ENCODE measurements at places on chromosomes 2 and 18.

DNA sequence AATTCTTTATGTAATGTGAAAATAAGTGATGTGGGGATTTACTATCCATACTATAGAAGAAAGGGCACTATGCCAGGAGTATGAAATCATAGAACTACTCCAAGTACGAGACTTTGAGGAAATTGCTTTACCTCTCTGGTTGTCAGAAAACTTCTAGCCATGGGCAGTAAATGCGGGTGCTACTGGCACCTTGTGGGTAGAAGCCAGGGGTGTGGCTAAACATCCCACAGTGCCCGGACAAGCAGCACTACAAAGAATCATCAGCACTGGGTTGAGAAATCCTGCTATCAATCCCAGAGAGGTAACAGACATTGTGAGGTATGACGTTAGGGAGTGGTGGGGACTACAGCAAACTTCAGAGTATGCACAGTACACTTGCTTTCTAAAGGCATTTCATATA lies 453.5 kb upstream of the TNP1 start:
- DNase-seq = no peak

- DNase-seq = no peak
These were observed 5.2 kb downstream of the PNKD start for GRCh38 chr2:218275371-218276072.

DNA sequence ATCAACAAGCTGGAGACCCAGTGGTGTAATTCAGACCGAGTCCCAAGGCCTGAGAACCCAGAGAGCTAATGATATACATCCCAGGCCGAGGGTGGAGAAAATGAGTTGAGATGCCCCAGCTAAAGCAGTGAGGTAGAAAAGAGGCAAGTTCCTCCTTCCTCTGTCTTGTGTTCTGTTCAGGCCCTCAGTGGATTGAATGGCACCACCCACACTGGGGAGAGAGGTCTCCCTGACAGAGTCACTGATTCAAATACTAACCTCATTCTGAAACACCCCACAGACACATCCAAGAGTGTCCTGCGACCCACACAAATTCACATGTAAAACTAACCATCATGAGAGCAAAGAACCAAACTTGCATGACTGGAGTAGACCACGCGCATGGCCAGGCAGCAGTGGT lies 215.3 kb downstream of the ANAPC1 start:
- DNase-seq = no peak

DNA sequence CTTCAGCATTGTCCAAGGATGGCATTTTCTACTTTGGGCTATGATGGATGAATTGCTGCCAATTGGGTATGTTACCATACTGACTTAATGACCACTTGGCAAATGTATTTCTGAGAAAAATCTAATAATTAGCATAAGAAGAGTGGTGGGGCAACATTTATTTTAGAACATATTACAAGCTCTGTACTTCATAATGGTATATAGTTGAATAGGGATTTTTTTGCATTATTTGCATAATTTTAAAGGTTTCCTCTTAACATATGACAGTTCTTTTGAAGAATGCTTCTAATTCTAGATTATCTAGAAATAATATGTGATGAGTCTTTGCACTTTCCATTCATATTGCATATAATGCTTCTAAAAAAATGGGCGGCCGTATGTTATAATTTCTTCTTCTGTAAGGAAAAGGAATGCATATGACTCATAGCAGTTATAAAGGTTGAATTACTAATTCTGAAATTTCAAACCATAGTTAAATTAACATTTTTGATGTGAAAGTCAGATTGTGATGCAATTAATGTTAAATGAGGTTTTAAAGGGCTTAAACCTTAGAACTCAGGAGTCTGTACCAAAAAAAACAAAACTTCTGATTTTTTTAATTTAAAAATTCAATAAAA lies 1652.3 kb upstream of the SLC39A10 start:
- no peak for DNase-seq

GRCh38 chr2:231672617-231673347 lies 35.5 kb upstream of the PTMA start:
- DNase-seq = no peak

DNA sequence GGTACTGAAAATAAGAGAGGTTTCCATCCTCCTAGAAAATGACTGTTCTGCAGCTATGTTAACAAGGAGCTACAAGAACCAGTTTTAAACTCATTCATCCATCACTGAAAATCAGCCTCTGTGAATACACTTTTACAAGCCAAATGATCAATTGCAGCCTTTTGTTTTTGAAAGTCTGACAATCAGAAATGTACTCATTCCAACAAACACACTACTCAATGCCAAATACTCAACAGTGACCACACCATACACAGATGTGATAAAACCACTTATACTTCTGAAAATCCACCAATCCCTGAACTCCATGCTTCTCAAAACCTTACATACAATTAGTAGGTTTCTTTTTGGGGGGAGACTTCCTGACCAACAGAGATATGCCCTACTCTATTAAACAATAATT lies 663.9 kb upstream of the CHAC2 start:
- no peak for DNase-seq

DNA sequence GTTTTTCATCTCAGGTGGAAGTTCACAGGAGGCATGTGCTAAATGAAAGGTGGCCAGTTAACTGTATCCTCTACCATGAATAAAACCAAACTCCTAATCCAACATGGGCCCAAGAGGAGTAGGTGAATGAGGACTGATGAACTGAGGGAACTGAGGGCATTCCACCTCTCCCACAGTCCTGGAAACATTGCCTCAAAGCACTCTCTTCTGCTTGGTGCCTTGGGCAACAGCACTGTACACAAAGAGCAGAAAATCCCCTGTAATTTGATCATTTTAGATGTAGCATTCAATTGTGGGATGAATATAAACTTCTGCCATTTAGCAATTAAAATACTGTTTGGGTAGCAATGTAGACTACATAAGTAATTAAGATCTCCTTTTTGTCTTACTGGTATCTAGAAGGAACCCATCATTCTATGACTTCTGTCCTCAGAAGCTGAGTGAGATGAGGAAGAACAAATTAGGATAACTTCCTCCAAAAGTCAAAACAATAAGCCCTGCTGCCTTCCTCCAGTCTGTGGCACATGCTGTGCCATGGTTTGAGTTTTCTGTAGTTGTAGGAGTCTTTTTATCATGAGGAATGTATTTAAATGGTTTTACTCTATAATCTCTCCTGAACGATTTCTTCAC lies 86.7 kb upstream of the ZEB2 start:
- DNase-seq = no peak

- DNase-seq = no peak
These were observed 1403.0 kb upstream of the NXPH2 start for GRCh38 chr2:140183056-140183765.

GRCh38 chr2:220147161-220148038 lies 520.0 kb downstream of the SLC4A3 start:
- DNase-seq = no peak

- no peak for DNase-seq
These were observed 199.8 kb downstream of the DPP10 start for GRCh38 chr2:114642166-114642770.

DNA sequence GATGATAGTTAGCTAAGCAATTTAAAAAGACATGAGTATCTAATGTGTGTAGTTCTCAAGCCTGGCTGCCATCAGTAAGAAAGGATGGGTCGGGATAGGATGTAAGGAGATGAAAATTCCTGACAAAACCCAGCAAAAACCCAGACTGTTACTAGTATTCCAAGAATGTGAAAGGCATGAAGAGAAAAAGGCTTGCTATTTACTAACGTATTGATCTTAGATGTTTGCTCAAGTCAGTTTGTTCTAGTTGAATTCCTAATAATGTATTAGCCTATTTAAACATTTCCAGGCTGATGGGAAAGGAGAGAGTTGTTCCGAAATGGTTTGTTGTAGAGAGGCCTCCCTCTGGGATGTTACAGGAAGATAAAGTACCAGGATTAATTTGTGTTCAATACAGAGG lies 88.2 kb downstream of the ZNF532 start:
- no peak for DNase-seq

GRCh38 chr2:109613922-109614714 lies at the start of the genes SEPTIN10 and SOWAHC:
SEPTIN10 (minus strand) TSS chr2:109613966; CDS start chr2:109613827, 139 bp downstream.
SOWAHC (plus strand) TSS chr2:109614364; CDS start chr2:109614490, 126 bp downstream.
- DNase-seq = peak; percentile 70

GRCh38 chr2:96715658-96716057 lies 24.2 kb downstream of the LMAN2L start:
- DNase-seq = no peak

DNA sequence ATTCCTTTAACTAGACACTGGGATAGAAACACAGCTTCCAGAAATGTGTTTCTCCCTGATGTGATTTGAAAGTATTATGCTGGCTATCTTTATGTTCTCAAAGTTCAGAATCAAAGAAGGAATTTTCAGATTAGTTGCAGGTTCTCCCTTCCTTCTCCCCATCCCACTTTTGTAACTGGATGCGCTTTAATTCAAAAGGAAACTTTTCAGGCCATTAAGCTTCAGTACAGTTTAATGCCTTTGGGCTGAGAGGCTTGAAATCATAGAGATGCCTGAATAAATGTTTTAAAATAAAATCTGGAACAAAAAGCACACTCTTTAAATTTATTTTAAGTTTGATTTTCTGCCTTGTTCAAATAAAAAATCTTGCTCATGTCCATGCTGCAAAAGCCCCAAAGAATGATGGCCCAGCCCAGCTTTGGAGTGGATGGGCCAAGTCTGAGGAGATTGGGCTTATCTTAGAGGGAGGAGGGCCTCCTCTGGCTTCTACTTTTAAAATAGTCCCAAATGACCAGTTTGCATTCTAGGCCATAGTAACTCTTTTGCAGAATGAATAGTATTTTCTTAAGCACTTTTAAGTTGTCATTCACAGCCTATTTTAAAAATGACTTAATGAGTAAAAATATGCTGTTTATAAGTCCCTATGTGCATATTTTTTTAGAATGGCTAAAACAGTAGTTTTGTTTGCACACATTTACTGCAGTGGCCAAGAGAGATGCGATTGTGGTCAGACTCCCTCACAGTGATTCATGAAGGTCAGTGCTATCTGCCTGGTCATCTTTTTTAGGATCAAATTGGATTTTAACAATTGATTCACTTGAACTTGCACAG lies 129.2 kb downstream of the MTX2 start:
- no peak for DNase-seq

GRCh38 chr2:141959016-141959415 lies 171.8 kb downstream of the LRP1B start:
- DNase-seq = no peak

DNA sequence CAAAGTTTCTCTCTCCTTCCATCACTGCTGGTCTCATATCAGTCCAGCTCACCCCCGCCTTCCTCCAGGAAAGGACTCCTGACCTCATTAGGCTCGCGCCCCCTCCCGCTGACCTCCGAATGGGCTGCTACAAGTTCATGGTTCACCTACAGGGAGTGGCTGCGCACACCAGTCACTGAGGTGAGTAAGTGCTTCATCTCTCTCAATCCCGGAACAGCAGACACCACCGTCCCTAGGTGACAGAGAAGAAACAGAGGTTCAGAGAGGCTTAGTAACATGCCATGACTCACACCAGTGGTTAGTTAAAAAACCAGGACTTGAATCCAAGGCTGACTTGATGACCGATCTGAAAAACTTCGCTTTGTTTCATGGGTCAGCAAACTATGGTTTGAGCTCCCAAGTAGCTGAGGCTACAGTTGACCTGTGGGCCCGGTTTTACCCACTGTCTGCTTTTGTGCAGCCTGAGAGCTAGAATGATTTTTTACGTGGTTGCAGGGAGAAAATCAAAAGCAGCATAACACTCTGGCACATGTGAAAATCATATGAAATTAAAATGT lies 42.0 kb downstream of the ZFP36L2 start:
- peak; percentile 65 for DNase-seq

All from stimulated activated effector memory CD8-positive, alpha-beta T cell treated with anti-CD3 and anti-CD28 coated beads, Interleukin-12 subunit alpha, Interleukin-12 subunit beta, amount 100 ng/mL, for 72 hours (primary cell).